ENCODE measurements at places on chromosomes 7 and 10.

DNA sequence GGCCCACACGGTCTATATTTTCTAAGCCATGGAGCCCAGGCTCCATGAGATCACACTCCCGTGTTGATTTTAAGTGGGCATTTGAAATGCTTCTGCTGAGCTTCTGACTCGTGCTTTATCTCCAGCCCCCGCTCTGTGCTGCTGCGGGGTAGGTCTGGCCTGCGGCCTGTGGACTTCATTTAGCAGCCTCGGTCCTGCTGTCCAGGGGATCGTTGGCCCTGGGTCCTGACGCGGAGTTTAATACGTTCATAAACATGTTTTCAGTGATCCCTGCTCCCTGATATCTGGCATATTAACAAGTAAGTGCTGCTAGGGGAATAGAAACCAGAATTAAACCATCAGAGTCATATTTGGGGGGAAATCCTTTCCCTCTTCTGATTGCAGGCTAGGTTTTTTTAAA lies 540.3 kb upstream of the MGMT start:
- no peak for DNase-seq

- DNase-seq, result no peak
Observed at GRCh38 chr10:59281861-59282260, 80.5 kb downstream of the FAM13C start.

GRCh38 chr7:84941936-84942335 lies 244.9 kb downstream of the SEMA3D start:
- no peak for DNase-seq

- DNase-seq, result no peak
Observed at GRCh38 chr7:44231088-44231487, 30.3 kb downstream of the YKT6 start.

GRCh38 chr7:71772779-71773178 lies 639.4 kb downstream of the CALN1 start:
- DNase-seq, result no peak

DNA sequence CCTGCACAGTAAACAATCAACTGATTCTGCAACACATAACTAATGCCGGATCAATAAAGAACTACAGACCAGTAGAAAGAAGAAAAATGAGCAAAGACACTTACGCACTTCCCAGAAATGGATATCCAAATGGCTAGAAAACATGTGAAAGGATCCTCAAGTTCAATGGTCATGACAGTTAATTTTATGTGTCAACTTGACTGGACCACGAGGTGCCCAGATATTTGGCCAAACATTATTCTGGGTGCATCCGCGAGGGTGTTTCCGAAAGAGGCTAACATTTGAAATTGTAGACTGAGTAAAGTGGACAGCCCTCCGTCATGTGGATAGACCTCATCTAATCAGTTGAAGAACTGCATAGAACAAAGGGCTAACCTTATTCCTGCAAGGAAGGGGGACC lies 102.0 kb downstream of the SFMBT2 start:
- no peak for DNase-seq

DNA sequence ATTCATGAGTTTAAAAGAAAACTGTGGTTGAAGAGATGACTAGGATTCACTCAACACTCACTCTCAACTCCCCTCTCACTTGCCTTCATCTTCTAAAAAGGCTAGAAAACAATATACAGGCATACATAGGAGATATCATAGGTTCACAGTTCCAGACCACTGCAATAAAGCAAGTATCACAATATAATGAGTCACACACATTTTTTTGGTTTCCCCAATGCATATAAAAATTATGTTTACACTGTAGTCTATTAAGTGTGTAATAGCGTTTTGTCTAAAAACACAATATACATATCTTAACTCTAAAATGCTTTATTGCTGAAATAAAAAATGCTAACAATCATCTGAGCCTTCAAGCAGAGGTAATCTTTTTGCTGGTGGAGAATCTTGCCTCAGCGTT lies 104.9 kb upstream of the PDE1C start:
- no peak for DNase-seq

GRCh38 chr10:99658622-99659030 lies 683 bp upstream of the ENTPD7 start:
- peak; percentile 63 for DNase-seq

DNA sequence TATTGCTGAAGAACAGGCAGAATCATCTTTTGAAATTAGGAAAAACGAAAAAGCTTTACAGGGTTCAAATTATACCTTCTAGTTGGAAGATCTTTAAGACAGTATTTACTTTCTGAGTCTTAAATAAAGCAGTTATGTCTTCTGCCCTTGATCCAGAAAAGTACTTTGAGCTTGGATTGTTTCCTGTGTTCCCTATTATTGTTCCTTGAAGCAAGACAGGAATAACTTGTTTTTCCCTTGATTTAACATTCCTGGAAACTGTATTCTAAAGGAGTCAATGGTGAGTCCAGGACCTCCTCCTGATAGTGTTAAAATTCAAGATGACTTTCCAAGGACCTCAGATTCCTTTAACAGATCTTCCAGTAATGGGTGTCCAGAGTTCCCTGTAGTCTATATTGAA lies 74.3 kb upstream of the GATA3 start:
- no peak for DNase-seq

GRCh38 chr10:9097206-9097990 lies 1042.9 kb downstream of the GATA3 start:
- no peak for DNase-seq

GRCh38 chr10:28157379-28157778 lies 145.5 kb downstream of the MPP7 start:
- no peak for DNase-seq

GRCh38 chr10:99521765-99522469 lies 10.8 kb upstream of the NKX2-3 start:
- DNase-seq, result no peak

GRCh38 chr10:14879124-14879927 lies 660 bp downstream of the SUV39H2 start:
- DNase-seq, result peak; percentile 33

- DNase-seq, result no peak
Observed at GRCh38 chr10:43774234-43774769, 125.6 kb upstream of the ZNF32 start.

DNA sequence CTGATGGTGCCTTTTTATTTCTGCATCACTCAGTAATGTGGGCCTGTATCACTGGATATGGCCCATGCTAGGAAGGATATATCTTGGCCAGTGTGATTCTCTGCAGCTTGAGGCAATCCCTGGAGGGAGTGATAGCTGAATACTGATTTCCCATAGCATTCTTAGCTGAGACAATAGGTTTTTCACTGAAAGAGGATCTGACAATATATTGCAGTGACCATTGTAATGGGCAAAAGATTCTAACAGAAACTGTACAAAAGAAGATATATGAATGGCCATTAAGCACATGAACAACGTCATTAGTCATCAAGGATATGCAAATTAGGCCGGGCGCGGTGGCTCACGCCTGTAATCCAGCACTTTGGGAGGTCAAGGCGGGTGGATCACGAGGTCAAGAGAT lies 117.8 kb downstream of the KAT6B start:
- DNase-seq, result no peak

GRCh38 chr7:18345641-18346234 lies 149.8 kb upstream of the HDAC9 start:
- DNase-seq, result no peak

DNA sequence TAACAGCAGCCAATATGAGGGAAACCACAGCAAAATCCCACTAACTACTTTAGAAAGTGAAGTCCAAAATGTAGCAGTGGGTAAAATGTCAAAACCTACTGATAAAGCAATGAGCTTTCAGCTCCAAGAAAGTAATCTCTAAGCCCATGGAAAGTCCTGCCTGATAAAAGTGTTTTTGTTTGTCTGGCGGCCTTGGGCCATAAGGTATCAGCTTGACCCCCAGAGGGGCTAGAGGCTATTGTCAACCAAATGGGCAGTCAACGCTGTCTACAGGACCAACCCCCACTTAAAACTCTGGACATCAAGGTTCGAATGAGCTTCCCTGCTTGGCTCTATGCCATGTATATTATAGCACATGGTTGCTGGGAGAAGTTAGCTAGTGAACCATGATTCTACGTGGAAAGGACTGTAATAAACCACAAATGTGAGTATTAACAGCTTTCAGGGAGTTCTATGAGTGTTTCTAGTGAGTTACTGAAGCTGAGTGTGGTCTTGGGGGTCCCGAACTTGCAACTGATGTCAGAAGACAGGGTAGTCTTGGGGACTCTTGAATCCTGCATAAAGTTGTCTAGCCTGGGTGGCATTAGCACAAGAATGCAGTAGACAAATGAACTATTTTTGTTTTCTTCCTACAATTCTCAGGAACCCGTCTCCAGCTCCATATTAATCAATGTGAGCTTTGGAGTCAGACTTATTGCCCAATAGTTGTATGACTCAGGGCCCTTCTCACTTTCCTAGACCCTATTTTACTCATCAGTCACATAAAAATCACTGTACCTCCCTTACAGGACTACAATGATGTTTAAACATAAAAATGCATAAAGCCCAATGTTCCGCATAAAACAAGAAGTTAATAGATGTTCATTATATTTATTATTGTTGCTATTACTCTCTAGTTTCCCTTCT lies 164.9 kb downstream of the DGKI start:
- DNase-seq, result no peak

DNA sequence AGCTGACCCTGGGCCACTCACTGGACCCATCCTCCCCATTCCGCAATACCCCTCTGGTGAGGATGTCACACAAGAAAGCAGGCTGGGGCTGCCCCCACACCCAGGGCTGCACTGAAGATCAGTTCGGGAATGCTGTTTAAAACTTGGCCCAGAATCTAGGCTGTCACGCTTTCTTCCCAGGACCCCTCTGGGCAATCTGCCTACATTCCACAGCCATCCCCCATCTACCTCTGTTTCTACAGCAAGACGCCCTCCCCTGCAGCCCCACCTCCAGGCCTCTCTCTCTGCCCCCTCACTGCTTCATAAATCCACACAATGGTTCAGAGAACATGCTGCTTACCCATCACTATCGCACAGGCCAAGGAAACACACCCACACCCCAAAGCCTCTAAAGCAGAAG lies 36.1 kb downstream of the XPNPEP1 start:
- no peak for DNase-seq

GRCh38 chr10:30178356-30178964 lies 119.1 kb upstream of the JCAD start:
- DNase-seq, result no peak

- no peak for DNase-seq
Observed at GRCh38 chr7:138116141-138116540, 39.9 kb downstream of the AKR1D1 start.

DNA sequence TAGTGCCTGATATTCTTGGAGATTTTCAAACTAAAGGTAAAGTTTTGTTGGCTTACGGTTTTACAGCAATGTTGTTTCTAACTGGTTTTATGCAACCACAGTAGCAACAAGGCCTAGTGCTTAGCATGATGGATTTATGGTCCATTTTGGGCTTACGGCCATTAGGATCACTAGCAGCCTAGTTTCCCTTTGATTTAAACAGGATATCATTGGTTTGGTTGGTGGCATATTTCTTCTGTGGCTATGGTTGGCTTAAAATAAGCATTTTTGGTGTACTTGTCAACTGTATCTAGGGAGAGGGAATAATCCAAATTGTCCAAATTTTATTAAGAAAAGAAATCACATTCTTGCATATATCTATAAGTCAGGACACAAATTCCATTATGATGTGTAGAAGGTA lies 194.0 kb downstream of the HDAC9 start:
- no peak for DNase-seq

DNA sequence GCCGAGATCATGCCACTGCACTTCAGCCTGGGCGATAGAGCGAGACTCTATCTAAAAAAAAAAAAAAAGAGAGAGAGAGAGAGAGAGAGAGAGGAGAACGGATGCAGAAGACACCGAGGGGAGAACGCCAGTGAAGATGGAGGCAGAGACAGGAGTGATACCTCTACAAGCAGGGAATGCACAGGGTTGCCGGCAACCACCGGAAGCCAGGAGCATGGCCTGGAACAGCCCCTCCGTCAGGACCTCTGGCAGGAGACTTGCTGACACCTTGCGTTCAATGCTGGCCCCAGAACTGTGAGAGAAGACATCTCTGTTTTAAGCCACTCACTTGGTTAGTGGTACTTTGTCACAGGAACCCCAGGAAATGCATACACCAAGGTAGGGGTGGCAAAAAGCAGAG lies 38.1 kb upstream of the DUSP5 start:
- no peak for DNase-seq

DNA sequence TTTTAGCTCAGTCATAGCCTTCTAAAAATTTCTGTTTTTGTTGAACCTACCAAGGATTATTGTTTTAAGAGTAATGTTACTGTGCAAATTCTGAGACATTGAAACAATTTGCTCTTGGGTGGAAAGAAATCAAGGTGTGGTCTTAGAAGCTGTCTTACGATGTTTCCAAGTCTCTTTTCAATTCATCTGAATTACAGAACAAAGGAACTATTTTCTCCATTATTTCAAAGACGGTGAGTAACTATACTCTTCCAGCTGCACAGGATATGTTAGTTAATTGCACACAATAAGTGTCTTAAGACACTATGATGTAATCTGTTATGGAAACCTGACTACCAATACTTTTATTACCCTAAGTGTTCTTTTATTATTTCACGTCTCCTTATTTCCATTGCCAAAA lies 106.8 kb upstream of the POM121L12 start:
- DNase-seq, result no peak

GRCh38 chr10:44911081-44911540 lies at the start of gene TMEM72:
TMEM72 (plus strand) TSS chr10:44911337; CDS start chr10:44911513, 176 bp downstream.
- no peak for DNase-seq

DNA sequence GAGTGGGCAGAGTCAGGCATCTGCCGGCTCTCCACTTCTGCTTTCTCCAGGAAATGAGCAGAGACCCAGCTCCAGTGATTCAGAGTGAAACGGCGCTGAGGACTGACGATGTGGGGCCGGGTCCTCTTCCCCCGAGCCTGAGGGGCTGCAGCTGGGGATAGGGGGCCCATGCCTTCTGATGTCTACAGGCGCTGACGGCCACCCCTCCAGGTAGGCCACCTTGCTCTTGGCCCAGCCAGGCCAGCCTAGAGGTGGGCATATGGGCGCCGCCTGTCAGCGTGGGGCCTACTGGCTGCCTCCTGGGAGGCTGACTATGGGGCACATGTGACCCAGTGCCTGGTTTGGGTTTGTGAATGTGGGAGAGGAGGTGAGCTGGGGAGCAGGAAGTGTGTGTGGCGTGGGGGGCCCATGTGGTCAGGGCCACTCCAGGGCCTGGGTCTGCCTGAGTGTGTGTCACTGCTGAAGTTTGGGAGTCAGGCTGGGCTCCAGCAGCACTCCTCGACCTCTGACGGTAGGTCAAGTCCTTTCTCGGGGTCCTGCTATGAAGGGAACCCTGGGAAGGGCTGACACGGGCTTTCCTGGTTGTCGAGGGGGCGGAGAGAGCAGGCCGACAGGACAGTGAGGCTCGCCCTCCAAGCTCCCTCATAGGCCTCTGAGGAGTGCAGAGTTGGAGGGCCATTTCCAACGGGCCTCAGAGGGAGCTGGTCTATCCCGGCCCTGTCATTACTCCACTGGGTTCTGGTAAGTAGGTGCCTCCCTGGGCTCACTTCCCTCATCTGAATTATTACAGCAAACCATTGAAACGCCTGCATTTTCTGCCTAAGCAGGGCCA lies at the start of gene WDFY4:
Gene WDFY4, plus strand, starts transcription at position 82 of the 832 bp plus-strand sequence. CDS start 24,860 bp downstream, outside the sequence.
- no peak for DNase-seq

GRCh38 chr7:120064565-120064964 lies 208.4 kb upstream of the KCND2 start:
- DNase-seq, result no peak

- no peak for DNase-seq
Observed at GRCh38 chr7:44292420-44292817, 33.0 kb downstream of the CAMK2B start.

- DNase-seq, result no peak
Observed at GRCh38 chr10:23197416-23197861, 5.3 kb downstream of the PTF1A start.
